GM20000 (cell line): ENCODE measurements at places on chromosomes 12 and 14.

DNA sequence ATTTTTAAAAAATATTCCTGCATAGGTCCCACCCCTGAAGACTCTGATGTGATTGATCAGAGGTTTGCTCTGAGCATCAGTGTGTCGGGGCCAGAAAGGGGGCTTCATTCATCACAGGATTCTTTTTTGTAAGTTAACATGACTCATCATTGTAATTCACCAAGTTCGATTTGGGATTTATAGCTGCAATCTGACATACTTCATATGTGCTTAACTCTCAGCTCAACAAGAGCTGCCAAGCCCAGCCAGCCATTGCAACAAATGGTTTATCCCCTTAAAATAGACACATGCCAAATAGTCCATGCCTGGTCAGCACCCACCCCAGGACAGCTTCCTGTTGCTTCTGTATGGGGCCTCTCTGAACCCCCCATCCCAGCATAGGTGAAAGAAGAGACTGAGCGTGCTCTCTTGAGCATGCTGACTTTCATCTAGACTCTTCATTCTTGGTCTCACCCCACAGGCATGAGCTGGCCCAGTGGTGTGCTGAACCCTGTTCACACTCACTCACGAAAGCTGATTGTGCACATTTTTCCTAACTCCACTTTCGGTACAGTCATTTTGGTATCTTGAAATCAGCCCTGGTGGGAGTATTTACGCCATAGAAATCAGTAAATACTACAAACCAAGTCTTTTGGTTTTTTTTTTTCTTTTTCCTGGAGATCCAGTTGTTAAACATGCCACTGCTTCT is 101.4 kb downstream of the STAB2 start:
- no peak for DNase-seq

GRCh38 chr14:92905667-92906066 is 17.3 kb upstream of the CHGA start:
- DNase-seq: no peak

- DNase-seq: no peak
These were observed 8.1 kb downstream of the SYNE3 start for GRCh38 chr14:95508377-95508776.

DNA sequence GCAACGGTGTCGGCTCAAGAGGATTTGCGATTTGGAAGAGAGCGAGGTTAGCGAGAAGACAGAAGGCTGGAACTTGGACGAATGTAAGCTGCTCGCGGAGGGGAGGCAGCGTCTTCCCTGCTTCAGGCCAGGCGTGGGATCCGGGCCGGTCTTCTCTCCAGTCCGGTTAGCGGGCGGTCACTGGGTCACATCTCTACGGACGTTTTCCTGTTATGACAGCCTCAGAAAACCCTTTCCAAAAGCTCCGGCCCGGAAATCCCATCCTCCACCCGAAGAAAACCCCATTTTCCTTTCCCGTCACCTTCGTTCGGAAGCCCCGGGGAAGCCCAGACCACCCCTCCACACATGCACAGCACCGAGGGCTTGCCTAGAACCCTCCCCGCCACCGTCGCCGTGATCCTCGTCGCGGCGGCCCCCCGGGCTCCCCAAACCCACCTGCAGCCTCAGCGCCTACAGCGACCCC is 268 bp downstream of the NDUFB1 start:
- no peak for DNase-seq

DNA sequence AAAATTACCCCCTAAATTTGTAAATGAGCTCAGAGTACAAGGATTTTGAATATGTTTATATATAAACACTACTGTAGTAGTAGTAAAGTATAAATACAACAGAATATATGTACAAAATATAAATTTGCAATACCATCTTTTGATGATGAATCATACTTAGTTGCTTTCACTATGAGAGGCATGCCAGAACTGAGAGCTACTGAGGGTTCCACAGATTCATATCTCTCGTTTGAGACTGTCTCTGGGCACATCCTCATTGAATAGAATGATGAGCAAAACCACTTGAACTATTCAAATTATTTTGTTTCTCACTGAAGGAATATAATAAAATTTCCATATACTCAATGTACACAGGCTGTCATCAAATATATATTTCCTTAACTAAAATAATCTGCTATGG is 417.6 kb downstream of the NAV3 start:
- no peak for DNase-seq

GRCh38 chr14:37588956-37589714 is 5.9 kb downstream of the FOXA1 start:
- DNase-seq: no peak

- DNase-seq: peak; percentile 40
These were observed 227.5 kb upstream of the LMO3 start for GRCh38 chr12:16833376-16834015.

GRCh38 chr12:122097927-122098756 is 19.6 kb downstream of the MLXIP start:
- no peak for DNase-seq

DNA sequence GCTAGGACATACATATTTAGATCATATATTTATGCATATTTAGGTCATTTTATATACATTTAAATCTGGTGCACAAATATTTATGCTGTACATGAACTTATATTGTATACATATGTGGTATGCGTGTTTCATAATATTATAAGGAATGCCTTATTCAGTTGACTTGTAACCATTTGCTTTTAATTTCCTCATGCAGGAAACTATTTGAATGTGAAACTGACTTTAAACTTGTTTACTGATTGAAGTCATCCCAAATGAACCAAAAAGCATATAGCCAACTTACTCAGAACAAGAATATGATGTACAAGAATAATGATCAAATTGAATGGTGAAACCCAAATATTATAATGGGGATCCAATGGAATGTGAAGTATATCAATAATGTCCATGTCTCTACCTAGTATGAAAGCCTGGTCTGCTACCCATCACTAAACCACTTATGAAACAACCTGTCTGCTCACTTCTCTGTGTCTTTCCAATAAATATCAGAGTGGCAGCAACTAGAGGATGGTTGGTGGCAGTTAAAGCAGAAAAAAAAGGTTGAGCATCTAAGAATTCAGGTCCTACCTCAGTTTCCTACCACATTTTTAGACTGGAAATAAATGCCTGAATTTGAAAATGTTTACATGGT is 38.3 kb downstream of the RPS6KA5 start:
- DNase-seq: no peak

DNA sequence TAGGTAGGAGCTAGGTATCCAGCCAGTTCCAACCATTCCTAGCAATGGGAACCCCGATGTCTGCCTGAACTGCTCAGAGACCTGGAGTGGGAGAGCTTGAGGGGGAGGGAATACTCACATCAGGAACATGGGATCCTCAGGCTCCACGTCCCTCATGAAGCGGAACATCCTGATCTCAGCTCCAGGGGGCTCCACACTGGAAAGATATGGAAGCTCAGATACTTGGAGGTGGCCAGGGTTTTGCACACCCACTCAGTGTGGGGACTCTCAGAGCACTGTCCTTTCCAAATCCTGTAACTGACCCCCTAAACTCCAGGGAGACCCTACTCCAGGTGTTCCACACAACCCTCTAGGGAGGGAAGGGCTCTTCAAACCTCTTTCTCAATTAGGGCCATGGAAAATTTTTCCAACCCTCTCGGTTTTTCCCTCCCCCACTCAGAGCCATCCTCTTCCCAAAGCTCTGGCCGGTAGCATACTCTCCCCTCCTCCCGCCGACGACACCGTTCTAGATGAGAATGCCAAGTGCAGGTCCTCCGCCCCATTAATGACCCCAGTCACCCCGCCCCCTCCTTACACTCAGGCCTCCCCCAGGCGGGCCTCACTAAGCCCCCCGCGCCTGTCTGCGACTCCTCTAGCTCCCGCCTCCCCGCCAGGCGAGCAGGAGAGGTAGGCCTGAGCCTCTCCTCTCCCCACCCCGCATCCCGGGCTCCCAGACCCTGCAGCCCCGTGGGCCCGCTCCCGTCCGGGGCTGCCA is 597 bp downstream of the MLF2 start:
- no peak for DNase-seq

GRCh38 chr12:27109334-27110028 is 27.1 kb upstream of the C12orf71 start:
- no peak for DNase-seq

DNA sequence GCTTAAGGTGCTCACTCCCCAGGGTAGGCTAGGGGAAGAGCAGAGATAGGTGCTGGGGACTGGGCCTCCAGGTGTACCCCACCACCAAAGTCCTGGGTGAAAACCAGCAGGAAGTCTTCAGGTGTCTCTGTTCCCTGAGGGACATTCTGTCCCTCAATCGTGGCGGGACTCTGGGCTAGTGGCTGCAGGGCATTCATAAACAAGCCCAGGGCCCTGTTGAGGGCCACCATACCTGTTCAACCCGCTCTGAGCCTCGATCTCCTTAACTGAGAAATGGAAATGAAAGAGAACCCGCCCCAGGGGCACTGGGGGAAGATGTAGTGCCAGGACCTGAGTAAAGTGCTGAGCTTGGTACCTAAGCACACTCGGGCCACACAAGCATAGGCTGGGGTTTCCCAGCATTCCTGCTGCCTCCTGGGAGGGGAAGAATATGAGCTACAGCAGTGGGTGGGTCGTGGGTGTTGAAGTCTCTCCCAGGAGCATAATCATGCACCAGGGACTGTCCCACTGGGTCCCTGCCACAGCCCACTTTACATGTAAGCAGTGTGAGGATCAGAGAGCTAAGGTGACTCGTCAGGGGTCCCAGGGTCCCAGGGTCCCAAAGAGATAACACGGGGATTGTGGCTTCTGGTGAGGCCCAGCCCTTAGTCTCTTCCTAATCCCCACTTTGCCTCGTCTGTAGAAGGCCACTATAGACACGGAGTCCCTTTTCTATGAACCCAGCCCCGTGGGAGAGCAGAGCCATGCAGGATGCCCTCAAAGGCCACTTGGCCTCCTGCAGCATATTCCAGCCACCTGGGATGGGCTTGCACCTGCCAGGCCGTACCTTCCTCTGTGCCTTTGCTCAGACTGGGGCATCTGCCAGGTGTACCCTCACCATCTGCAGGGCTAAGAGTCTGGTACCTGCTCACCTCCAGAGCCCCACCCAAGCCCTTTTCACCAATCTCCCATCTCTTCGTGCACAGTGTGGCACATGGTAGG is 14.4 kb downstream of the FAM222A start:
- no peak for DNase-seq

DNA sequence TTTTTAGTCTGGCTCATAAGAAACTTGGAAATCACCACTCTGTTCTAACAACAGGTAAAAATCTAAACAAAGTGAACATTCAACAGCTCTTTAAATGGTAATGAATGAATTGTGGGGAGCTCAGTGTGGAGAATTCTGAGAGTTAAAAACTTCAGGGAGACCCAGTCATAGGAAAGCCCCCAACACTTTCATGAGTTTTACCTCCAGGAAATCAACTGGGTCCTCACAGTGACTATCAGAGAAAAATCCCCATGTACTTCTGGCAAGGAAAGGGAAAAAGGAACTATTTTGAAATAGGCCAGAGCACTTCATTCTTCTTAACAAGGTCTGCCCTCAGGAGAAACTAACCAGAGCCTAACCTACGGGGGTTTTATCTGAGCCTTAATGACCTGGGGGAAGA is 134.7 kb downstream of the CMAS start:
- no peak for DNase-seq

GRCh38 chr12:55705782-55706402 is 1.8 kb downstream of the ITGA7 start:
- peak; percentile 59 for DNase-seq

DNA sequence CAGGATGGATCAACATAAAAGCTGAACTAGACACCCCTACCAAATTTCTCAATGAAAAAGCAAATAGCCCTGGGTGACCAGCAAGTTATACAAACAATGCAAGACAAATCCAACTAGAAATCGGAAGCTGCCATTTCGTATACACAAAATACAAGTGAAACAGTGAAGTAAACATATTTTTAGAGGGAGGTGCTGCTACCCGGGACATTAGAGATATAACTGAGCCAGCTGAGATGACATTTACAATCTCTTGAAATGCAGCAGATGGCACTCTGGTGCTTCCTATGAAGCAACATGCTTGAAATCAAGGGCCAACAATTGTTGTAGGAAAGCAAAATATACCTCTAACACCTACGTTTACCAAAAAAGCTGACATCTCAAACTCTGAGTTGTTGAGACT is 25.5 kb downstream of the BDKRB1 start:
- no peak for DNase-seq

- no peak for DNase-seq
These were observed 59.4 kb downstream of the GARIN6 start for GRCh38 chr12:99706736-99707473.

DNA sequence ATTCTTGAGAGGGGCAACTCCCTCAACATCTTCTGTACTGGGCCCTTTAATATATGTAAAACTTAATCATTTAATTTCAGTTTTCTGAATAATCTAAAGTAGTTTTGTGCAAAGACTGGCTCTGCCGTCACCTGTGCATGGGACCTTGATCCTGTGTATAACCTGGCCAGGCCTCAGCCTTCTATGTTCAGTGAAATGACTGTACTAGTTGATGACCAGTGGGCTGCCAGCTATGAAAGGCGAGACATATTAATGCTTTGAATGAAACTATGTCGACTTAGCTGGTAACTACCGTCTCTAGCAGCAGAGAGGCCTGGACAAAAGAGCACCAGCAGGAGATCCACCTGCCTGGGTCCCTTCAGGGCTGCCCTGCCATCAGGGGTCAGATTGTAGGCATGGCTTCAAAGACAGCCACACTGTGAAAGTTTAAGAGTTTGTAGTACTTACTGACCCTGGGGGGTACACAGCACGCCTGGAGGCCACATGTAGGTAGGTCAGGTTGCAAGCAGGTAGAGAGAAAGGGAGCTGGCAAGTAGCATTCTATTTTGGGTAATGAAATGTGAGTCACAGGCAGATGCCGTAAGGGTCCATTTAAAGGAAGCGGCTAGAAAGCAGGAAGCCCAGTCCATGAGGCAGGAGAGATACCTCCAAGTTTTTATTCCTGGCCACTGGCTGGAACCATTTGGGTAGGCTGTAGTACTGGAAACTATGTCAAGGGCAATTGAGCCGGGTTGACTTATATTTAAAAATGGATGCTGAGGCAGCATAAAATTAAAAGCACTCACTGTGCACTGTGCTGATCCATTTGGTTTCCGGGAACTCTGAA is 77.2 kb downstream of the BHLHE41 start:
- no peak for DNase-seq

GRCh38 chr12:58425481-58426392 is 484.4 kb downstream of the ATP23 start:
- DNase-seq: peak; percentile 30

- no peak for DNase-seq
These were observed 66.8 kb downstream of the SRGAP1 start for GRCh38 chr12:63911341-63911740.

- DNase-seq: no peak
These were observed 47.1 kb downstream of the SLC2A13 start for GRCh38 chr12:40058721-40059190.

DNA sequence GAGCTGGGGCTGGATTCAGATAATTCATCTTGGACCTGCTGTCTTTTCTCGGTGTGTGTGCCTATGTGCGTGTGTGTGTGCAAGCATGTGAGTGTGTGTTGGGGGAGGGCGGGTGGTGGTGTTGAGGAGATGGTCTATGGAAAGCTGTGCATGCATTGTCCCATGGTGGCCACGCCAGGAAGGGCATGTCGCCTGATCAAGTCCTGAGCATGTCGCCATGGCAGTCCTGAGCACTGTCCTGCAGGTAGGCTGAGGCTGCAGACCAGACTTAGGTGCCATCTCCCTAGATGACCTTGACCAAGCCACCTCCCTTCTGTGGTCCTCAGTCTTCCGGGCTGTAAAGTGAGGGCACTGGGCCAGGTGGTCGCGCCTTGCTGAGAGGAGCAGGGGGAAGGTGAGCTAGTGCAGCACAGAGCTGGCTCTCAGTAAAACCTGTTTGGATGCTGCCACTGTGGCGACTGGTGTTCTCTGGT is 81.4 kb downstream of the PAPOLA start:
- DNase-seq: peak; percentile 3

GRCh38 chr12:93758801-93759373 is 81.7 kb downstream of the CRADD start:
- no peak for DNase-seq
